ENCODE measurements at places on chromosomes 6 and 20.

DNA sequence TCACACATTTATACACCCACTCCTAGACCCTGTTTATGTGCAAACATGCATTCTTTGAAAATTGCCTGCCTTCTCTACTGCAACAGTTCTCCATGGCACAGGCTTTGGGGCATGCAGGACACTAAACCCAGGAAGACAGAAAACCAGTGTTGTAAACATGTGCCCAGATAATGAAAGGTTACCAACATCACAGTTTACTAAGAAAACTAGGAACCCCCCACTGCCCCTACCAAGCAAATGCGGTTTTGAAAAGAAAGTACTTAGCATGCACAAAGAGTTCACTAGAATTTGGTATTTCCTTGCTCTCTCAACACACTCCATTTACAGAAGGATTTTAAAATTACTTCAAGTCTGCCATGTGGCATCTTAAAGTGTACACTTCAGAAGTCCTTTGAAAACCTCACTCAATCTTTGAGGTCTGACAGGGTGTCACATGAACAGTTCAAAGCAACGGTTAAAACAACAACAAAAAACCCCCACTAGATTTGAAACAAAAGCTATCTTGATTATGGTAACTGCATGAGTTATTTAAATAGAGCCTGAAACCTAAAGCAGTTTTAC is 245.0 kb downstream of the GMPR start:
- DNase-seq = no peak

GRCh38 chr6:26439151-26440125 is 866 bp upstream of the BTN3A3 start:
- no peak for DNase-seq

DNA sequence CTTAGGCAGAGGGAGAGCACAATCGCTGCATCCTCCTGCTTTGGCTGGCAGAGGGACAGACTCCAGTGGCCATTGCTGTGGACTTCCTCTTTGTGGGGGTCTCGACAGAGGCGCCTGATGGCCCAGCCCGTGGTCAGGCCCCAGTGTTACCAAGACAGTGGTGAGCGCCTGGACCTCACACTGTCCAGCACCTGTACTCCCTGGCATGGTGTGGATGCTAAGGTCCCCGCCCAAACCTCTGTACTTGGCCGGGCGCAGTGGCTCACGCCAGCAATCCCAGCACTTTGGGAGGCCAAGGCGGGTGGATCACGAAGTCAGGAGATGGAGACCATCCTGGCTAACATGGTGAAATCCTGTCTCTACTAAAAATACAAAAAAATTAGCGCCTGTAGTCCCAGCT is 2.3 kb upstream of the NTSR1 start:
- no peak for DNase-seq

DNA sequence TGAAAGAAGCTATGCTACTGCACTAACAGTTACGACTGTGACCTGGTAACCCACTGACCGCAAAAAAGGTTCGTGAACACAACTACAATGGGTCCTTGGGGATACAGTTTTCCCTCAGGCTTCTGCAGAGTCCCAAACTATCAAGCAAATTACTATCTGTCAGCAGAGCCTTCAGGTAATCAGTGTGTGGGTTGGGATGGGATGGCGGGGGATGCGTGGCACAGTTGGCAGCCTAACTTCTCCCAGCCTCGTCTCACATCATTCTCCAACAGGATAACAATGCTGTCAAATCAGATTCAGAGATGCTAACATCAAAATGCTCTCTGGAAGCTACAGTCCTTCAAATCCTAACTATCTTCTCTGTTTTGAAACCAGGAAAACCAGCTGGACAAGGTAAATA is 102.3 kb downstream of the EPM2A start:
- DNase-seq = no peak

GRCh38 chr20:20582734-20583133 is 129.7 kb downstream of the RALGAPA2 start:
- DNase-seq = no peak

- DNase-seq = no peak
Measured at GRCh38 chr20:17810847-17811627, 111.3 kb downstream of the BANF2 start.

DNA sequence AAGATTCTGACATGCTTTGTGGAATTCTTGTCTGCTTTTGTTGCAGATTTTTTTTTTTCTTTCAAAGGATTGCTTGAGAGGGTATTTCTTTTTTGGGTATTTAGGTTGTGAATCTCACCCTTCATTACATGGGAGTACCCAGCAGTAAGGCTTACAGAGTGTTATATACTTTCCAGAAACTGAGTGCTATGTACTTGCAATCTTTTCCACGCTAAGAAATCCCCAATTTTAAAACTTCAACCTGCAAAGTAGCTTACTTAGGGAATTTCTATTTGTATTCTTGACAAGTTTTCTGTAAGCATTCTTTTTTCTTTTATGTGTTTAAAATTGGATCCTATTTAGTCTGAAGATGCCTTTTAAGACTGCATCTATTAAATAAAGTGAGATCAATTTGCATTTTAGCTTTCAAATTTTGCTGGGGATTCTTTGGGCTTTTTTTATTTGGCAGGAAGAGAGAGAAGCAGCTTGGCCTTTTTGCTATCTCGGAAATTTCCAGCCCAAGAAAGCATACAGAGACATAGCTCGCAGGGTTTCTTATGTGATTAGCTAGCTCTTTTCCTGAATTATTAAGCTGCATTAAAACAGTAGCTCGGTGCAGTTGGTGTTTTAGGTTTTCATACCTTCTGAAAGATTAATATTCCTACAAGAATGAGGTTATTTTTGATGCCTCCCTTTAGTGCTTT is 42.6 kb downstream of the KCNS1 start:
- DNase-seq = no peak

- DNase-seq = no peak
Measured at GRCh38 chr20:50244352-50245149, 53.9 kb downstream of the CEBPB start.

- DNase-seq = no peak
Measured at GRCh38 chr6:129871221-129871620, 10.1 kb upstream of the TMEM244 start.

- peak; percentile 68 for DNase-seq
Measured at GRCh38 chr20:3896853-3897583, 7.8 kb downstream of the PANK2 start.

- DNase-seq = no peak
Measured at GRCh38 chr6:25217829-25218228, 61.3 kb upstream of the CARMIL1 start.

- no peak for DNase-seq
Measured at GRCh38 chr20:46699651-46700359, 9.6 kb upstream of the SLC2A10 start.

DNA sequence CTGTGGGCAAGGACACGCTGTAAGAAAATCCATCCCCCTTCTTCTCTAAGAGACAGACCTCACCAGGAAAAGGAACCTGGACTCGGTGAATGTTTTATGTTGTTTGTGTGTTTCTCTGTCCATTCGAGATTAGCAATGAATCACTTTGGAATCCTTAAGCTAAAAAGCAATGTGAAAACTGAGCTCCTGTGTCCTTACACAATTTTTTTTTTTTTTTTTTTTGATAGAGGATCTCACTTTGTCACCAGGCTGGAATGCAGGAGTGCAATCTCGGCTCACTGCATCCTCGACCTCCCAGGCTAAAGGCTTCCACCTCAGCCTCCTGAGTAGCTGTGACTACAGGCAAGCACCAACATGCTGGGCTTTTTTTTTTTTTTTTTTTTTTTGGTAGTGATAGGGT is 32.1 kb downstream of the BFSP1 start:
- DNase-seq = no peak

DNA sequence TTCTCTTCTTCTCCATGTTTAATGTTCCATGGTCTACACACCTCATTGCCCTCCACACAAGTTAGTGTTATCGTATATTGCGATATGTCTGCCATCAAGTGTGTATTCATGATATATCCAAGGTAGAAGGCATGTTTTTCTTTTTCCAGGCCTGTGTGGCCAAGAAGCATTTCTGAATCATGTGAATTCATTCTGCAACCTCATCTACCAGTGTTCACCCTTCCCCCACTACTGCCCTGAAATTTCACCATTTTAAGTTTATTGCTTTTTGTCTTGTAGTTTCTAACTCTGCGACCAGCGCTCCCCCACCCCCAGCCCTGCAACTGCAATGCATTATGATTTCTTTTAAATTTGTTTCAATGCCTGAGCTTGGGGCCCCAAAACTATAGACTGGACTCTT is 618.0 kb upstream of the FLRT3 start:
- no peak for DNase-seq

DNA sequence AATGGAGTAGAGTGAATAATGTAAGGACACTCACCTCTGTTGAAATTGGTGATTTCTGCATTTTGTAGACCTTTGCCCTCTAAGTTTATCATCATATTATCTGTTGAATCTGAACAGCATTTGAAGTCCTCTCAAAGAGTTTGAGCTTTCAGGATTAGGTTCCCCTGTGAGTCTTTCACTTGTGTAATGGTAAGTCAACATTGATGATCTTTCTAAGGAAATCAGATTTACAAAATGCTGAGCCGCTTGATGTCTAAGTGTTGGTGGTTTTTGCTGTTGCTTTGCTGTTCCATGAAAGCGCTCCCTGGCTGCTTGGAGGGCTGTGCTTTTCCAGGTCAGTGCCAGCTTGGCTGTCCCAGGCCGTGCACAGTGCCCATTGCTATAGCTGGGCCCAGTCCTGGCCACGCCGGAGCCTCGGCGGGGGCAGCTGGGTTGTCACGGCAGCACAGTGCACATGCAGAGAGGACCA is 33.8 kb upstream of the KIF25 start:
- DNase-seq = no peak

DNA sequence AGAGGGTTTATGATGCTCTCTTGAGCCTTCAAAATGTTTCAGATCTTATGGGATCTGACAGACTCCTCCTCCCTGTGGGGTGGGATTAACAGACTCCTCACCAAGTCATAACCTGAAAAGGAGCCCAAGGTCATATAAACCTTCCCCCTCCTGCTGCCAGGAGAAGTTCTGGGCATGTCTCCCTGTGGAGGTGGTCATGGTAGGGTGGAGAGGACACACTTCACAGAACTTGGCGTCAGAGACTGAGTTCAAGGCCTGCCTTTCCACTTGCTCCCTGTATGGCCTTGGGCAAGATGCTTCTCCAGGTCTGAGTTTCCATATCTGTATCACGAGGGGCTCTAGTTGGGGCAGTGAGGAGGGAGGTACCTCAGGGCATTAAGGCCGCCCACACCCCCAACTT is 32.4 kb upstream of the AAR2 start:
- DNase-seq = no peak

DNA sequence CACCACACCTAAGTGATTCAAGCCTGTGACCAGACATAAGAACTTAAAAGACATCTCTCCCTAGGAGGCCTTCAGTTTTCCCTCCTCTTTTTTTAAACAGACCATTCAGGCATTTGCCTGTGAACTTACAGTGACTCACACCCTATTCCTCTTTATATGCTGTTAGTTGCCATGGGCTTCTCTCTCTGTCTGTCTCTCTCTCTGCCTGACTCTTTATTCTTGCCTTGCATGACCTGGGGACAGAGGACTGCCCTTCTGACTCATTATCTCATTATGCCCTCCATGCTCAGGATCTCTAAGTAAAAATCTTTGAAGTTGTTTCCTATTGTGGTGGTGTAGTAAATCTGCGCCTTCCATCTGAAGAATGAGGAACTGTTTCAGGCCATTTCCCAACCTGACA is 442.2 kb upstream of the MAN1A1 start:
- no peak for DNase-seq

- DNase-seq = no peak
Measured at GRCh38 chr6:129489215-129489765, 220.7 kb downstream of the ARHGAP18 start.

DNA sequence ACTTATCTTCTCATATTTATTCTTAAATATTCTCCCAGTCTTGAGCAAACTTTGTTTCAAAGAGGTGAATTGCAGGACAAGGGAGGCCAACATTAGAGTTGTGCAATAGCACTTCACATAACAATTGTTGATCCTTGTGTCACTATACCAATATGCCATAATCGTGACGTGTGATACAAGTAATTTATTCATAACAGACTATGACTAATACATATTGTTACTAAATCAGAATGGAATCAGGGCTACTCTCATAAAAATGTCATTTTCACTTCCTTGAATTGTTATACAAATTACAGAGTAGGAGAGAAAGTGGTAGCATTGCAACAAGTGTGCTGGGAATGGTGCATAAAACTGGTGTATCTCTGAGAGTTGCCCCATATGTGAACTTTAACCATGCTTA is 37.2 kb upstream of the PLCB1 start:
- no peak for DNase-seq

DNA sequence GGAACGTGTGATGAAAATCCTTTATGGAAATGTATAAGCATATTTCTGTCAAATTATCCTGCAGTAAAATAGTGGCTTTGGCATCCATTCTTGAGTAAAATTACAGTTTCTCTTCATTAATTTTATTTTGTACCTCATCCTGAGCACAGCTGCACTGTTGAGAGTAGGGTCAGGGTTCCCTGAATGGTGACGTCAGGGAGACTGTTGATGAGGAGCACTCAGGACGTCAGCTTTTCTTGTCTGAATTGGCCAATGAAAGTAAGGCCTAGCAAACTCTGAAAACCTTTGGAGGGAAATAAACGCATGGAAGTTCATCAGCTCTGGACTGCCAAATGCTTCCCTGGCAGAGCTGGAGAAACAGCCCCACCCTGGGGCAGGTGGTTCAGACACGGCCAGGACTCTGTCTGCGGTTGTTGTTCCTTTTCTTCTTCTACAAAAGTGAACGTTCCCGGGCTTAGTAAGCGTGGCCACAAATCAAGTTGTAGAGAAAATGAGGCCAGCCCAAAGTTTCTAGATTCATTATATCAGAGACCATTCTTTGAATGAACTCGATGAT is 179.7 kb upstream of the EXOC2 start:
- no peak for DNase-seq

- no peak for DNase-seq
Measured at GRCh38 chr20:31523361-31524283, 9.4 kb downstream of the HM13 start.

GRCh38 chr6:81763968-81764367 is 11.5 kb upstream of the TENT5A start:
- no peak for DNase-seq
